ENCODE measurements at places on chromosomes 3 and 15. TPM values are rescaled to one million over a fixed set of nuclear protein-coding genes. Genes with fewer than 3 reads are reported as not detected.

DNA sequence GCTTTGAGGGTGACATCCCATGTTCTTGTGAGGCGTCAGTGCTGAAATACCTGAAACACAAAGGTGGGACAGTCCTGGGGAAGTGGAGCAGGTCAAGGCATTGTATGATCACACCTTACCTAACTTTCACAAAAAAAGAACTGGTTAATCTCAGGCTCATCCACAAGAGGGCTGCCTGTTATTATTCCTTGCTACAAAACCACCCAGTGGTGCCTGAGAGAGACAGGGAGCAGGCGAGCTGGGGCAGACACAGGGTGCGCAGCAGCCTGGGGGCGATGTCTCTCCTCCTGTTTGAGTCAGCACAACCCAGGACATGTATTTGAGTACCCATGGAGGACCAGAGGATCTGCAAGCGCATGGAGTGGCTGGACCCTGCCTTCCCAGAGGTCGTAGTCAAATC is 316.8 kb upstream of the ATP10A start:
- no peaks in the 10 kb centered on the region for H3K27me3 ChIP-seq
- H3K27ac ChIP-seq = no peak overlapping the region
- no peak overlapping the region for H3K4me3 ChIP-seq
- no peaks in the 10 kb centered on the region for H3K4me1 ChIP-seq
- no peaks in the 10 kb centered on the region for H3K36me3 ChIP-seq

DNA sequence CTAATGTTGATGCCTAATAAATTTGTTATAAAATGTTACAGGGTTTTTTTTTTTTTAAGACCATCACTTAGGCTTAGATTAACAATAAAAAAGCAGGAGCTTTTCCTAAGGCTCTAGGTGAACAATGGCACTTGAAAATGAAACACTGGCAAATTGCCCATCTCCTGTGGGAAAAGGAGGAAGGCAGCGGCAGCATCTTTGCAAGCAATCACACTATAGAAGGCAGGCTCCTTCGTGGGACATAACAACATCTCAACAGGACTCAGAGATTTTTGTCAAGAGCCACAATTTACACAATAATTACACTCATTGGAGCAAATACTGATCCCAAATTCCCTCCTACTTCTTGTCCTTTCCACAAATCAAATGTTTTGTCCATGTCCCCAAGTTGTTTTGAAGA is 646.7 kb downstream of the ROBO2 start:
- no peaks in the 10 kb centered on the region for H3K36me3 ChIP-seq
- no peaks in the 10 kb centered on the region for H3K27me3 ChIP-seq
- H3K27ac ChIP-seq = no peak overlapping the region
- DNase-seq = no peak

- DNase-seq = no peak
- H3K27me3 ChIP-seq = no peaks in the 10 kb centered on the region
- no peak overlapping the region for H3K4me3 ChIP-seq
- H3K4me1 ChIP-seq = no peaks in the 10 kb centered on the region
Observed at GRCh38 chr15:68571582-68571981, 7.2 kb upstream of the CORO2B start.

The SLC6A11 gene
- 0.05 TPM for polyA plus RNA-seq

The TMC3 gene
- polyA plus RNA-seq = 0.05 TPM

The SERPINI1 gene
- 19.8 TPM for polyA plus RNA-seq

GRCh38 chr3:30620402-30621360 is 14.3 kb downstream of the TGFBR2 start:
- peaks cover 21% of the 10 kb centered on the region for H3K4me1 ChIP-seq
- H3K27ac ChIP-seq = no peak overlapping the region
- H3K27me3 ChIP-seq = no peaks in the 10 kb centered on the region
- H3K4me3 ChIP-seq = no peak overlapping the region
- DNase-seq = no peak

The CGNL1 gene
- 7.3 TPM for polyA plus RNA-seq

GRCh38 chr3:148748283-148748682 is 50.6 kb downstream of the AGTR1 start:
- H3K27me3 ChIP-seq = no peaks in the 10 kb centered on the region
- DNase-seq = no peak
- H3K27ac ChIP-seq = no peak overlapping the region
- H3K4me1 ChIP-seq = no peaks in the 10 kb centered on the region
- H3K4me3 ChIP-seq = no peak overlapping the region

The DNAH1 gene
- polyA plus RNA-seq = 11.4 TPM

DNA sequence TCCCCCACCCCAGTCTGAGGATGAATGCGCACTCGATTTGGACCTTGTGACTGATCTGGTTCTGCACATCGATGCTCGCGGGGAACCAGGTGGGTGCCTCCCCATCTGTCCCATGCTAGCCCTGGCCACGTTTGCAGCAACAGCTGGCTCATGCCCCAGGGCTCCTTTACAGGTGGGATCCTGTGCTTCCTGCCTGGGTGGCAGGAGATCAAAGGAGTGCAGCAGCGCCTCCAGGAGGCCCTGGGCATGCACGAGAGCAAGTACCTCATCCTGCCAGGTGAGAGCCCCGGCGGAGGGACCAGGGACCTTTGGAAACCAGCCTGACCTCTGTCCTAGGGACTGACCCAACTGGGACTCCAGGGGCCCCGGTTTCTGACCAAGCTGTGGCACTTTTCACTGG is 44.3 kb downstream of the DHX30 start:
- H3K4me1 ChIP-seq = no peaks in the 10 kb centered on the region
- no peaks in the 10 kb centered on the region for H3K27me3 ChIP-seq
- H3K4me3 ChIP-seq = no peak overlapping the region

DNA sequence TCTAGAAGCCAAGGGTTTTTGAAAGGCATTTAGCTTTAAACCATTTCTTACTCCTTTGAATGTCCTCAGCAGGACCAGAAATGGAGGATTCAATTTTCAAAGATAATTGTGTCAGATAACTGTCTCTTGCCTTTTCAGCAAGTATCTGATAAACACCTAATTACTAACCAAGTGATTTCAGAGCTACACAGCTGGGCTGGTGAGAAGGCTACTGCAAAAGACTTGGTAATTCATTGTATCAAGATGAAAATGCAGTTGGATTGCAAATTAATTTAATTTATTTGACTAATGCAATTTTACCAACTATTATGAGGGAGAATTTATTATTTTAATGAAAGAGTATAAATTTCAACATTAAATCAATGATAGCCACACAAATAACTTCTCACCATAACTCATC is 165.4 kb downstream of the ROBO1 start:
- DNase-seq = no peak
- H3K27me3 ChIP-seq = no peaks in the 10 kb centered on the region
- no peak overlapping the region for H3K4me3 ChIP-seq
- no peaks in the 10 kb centered on the region for H3K4me1 ChIP-seq
- no peak overlapping the region for H3K27ac ChIP-seq
- H3K36me3 ChIP-seq = no peaks in the 10 kb centered on the region

GRCh38 chr3:49025793-49026520 is 3.2 kb downstream of the IMPDH2 start:
- H3K4me3 ChIP-seq = no peak overlapping the region
- no peak for DNase-seq
- no peaks in the 10 kb centered on the region for H3K27me3 ChIP-seq
- H3K36me3 ChIP-seq = peaks cover 18% of the 10 kb centered on the region

- no peak for DNase-seq
- H3K27me3 ChIP-seq = no peaks in the 10 kb centered on the region
- H3K4me1 ChIP-seq = peaks cover 27% of the 10 kb centered on the region
- H3K36me3 ChIP-seq = no peaks in the 10 kb centered on the region
Observed at GRCh38 chr15:67149068-67149772, 83.8 kb downstream of the SMAD3 start.

GRCh38 chr3:142890592-142890991 is 1.7 kb upstream of the PCOLCE2 start:
- H3K4me1 ChIP-seq = no peaks in the 10 kb centered on the region
- no peak for DNase-seq
- H3K27ac ChIP-seq = no peak overlapping the region
- no peak overlapping the region for H3K4me3 ChIP-seq

DNA sequence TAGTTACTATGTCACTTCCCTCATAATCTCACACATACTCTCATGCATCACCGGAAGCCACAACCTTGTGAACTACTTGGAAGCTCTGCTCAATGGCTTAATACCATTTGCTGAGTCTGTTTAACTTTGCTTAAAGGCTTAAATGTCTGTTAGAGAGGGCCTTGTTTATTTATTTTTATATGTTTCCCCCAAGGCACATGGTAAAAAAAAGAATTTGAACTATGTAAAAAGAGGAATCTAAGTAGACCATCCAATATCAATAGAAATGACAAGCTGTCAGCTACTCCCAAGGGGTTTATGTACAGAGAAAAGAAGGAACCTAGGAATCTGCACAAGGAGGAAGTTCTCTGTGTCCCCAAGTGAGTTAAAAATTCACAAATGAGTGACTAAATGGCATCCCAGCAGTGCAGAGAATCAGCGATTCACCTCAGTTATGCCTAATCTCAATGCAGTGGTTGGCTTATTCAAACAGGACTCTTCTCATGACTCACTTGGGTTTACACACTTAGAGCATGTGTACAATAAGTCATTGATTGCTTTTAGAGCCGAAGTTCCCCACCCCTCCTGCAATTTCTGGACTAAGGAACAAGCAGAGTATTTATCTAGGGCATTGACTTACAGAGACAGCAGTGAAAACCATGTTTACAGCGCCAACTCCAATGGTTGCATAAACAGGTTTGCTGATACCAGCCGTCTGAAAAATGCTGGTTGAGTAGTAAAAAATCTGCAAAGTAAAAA is 24.4 kb downstream of the SLC2A2 start:
- peaks cover 52% of the 10 kb centered on the region for H3K4me1 ChIP-seq
- H3K4me3 ChIP-seq = no peak overlapping the region
- no peaks in the 10 kb centered on the region for H3K27me3 ChIP-seq
- DNase-seq = peak; percentile 59
- peak overlapping the region; percentile 15 for H3K27ac ChIP-seq

DNA sequence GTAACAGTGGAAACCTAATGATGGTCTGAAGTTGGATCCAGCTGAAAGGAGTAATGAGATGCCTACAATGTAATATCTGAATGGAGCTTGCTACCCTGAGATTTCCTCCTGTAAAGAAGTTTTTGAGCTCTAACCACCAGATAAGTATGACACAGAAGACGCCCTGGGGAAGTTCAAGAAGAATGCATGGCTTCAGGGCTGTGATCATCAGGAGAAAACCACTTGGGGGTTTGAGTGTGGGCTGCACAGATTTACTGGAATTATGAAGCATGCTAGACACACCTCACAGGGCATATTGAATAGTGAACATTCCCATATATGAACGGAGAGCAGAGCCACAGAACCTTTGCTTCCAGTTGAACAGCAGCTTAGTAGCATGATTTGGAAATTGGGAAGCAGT is 10.6 kb upstream of the CCDC80 start:
- DNase-seq = no peak
- no peak overlapping the region for H3K27ac ChIP-seq
- H3K4me3 ChIP-seq = no peak overlapping the region
- no peaks in the 10 kb centered on the region for H3K4me1 ChIP-seq

DNA sequence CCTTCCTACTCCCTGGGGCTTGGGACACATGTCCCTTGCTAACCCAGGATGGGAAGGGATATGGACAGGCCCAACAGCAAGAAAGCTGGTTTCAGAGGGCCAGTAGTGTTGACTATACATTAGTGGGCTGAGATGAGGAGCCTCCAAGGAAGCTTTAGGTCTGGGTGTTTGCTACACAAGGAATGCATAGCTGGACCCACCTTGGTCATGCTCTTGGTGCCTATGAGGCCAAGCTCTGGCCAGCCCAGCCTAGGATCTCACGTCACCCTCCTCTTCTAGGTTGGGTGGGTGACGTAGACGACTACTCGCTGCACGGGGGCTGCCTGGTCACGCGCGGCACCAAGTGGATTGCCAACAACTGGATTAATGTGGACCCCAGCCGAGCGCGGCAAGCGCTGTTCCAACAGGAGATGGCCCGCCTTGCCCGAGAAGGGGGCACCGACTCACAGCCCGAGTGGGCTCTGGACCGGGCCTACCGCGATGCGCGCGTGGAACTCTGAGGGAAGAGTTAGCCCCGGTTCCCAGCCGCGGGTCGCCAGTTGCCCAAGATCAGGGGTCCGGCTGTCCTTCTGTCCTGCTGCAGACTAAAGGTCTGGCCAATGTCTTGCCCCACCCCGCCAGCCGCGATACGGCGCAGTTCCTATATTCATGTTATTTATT is 653 bp upstream of the WDR6 start:
- H3K36me3 ChIP-seq = no peaks in the 10 kb centered on the region
- DNase-seq = no peak
- H3K4me3 ChIP-seq = peak overlapping the region; percentile 58
- peaks cover 12% of the 10 kb centered on the region for H3K4me1 ChIP-seq

GRCh38 chr3:8505621-8506020 is 4.0 kb downstream of the LMCD1 start:
- H3K36me3 ChIP-seq = no peaks in the 10 kb centered on the region
- H3K27me3 ChIP-seq = no peaks in the 10 kb centered on the region
- no peaks in the 10 kb centered on the region for H3K4me1 ChIP-seq
- H3K27ac ChIP-seq = peak overlapping the region; percentile 32

DNA sequence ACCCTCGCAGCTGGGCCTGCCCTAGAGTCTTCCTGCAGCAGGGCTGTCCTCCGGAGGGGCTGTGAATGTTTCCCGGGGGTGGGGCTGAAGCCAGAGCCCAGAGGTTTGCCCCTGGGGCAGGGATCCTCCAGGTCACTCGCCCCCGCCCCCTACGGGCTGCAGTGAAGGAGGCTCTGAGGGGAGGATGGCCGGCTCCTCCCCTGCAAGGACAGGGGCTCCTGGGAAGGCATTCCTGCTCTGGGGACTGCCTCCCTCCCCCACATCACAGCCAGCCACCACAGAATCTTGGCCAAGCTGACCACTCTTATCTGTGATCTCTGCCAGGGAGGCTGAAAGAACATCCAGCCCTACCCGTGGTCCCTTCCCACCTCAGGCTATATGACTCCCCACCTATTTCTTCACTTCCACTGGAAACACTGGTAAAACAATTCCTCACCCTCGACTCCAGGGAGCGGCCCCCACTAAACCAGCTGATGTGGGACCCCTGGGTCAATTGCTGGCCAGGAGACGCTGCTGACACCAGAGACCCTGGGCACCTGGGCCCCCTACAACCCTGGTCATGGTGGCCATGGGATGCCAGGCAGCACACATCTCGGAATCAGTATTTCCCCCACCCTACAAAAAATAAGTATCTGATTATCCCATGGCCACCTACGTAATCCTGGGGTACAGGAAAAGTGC is 66.0 kb downstream of the HMCES start:
- H3K4me3 ChIP-seq = peak overlapping the region; percentile 33
- no peak for DNase-seq
- no peaks in the 10 kb centered on the region for H3K36me3 ChIP-seq

All from pancreas (tissue), 10 donors.